GM12891 (cell line): ENCODE measurements at places on chromosomes 2 and 18.

- no peak for DNase-seq
These were observed 509.2 kb upstream of the SPHKAP start for GRCh38 chr2:228690681-228691080.

GRCh38 chr18:43275546-43275945, 1.7 kb downstream of the SYT4 start:
- no peak for DNase-seq

DNA sequence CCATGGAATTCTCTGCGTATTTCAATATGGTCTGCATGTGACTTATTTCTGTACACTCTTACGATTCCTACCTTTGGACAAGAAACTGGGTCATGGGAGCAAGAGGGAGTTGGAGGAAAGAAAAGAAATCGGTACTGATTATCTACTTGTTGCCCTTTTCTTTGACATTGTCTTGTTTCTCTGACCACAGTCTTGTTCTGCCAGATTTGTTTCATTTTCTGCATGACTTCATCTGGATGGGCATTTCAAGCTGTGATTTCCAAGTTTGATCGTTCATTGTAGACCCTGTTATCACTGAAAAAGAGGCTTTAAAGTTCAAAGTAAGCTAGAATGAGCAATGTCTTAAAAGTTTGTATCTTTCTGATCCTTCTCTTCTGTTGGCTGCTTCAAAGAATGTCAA, 2186.3 kb upstream of the CELF4 start:
- no peak for DNase-seq

DNA sequence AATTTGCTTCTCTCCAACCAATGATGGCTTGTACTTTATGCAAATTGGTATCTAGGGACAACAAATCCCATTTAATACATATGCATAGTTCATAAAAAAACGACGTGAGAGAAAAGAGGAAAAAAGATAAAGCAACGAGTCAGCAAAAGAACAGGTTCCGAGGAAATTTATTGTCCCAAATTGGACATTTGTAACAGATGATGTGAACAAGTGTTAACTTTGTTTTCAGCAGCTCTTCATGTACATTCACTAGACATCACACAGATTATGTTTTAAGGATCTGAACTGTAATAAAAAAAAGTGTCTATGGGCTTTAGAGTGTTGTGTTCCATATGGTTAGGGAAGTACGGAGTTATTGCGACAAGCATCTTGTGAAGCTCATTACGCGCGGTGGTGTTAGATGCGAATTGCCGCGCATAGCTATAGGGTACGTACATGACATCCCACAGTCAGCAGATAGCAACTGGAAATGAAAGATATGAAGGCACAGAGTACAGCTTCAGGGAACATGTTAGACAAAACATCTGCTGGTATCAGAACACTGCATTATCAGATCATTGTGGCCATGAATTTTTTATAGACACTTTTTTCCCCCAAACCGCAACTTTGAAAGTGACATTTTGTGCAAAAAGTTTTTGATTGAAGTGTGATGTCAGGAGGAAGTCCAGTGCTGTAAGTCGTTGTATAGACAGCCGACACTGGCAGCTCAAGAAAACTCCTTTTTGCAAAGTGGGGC, 1073.1 kb upstream of the FANCL start:
- no peak for DNase-seq

GRCh38 chr2:1488181-1488671, 75.0 kb downstream of the TPO start:
- no peak for DNase-seq

DNA sequence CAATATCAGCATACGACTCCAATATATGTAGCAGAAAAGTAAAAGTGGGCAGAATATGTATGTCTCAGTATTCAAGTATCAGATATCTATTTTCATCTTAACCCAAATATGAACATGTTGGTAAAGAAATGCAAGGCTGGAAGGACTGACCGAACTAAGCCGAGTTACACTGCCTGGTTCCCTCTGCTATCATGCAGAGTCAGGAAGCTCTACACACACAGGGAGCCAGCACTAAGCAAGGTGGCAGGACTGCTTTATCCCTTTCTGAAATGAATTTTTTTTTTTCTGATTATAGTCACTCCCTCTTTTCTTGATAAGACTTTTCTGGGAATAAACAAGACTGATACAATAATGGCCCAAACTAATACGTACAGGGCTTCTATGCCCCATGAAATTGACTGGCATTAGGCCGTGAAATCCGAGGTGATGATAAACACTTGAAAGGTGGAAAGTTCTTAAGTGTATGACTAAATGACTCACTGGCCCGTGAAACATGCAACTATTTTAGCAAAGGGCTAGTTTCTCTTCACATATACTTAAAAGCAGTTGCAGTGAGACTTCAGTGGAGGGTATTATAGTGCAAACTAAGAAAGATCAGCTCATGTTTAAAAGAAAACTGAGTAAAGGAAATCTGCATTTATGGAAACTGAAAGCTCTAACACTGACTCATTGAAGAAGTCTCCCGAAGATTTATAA, 14.9 kb downstream of the DPP4 start:
- DNase-seq, result no peak

DNA sequence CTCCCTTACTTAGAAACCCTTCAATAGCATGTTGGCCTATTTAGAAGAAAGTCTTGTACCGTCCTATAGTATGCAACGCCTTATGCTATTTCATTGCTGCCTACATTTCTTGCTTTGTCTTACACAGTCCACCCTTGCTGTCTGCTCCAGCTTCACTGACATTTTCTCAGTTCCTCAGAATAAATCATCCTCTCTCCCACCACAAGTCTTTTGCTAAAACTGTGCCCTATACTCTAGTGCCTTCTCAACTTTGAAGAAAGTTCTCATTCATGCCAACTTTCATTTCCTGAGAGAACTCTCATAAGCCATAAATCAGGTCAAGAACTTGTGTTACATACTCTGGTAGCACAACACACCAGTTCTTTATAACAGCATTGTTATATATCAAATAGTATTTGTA, 54.3 kb upstream of the COL3A1 start:
- DNase-seq, result no peak

- DNase-seq, result peak; percentile 41
These were observed at the start of gene FSIP2 for GRCh38 chr2:185738679-185739472. TSS of gene FSIP2 (plus strand) at chr2:185738804. CDS start at chr2:185738895, 91 bp downstream.

- no peak for DNase-seq
These were observed 109.8 kb downstream of the FSHR start for GRCh38 chr2:49044350-49045079.

DNA sequence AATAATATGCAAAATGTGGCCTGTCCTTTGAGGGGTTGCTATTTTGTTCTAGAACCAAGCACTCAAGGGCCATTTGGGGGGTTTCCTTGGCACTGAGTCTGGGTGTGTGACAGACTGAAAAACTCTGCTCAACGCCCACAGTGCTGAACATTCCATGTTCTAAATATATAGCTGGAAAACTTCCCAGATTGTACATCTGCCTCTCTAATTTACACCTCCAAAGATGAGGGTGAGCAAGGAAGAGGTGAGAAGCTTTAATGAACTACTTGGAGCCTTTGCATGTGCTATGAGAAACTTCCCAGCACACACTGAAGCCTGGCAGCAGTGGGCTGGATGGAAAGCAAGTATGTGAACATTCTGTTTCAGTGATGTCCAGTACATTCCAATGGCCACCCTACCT, 296.7 kb upstream of the KCNH7 start:
- DNase-seq, result no peak

- DNase-seq, result no peak
These were observed 262.5 kb downstream of the TGIF1 start for GRCh38 chr18:3712491-3712890.

- no peak for DNase-seq
These were observed 183.4 kb downstream of the NEDD4L start for GRCh38 chr18:58227361-58227930.

- DNase-seq, result no peak
These were observed 9.6 kb downstream of the KCNJ3 start for GRCh38 chr2:154707994-154708575.

- no peak for DNase-seq
These were observed 46.5 kb upstream of the NR4A2 start for GRCh38 chr2:156379071-156379470.

DNA sequence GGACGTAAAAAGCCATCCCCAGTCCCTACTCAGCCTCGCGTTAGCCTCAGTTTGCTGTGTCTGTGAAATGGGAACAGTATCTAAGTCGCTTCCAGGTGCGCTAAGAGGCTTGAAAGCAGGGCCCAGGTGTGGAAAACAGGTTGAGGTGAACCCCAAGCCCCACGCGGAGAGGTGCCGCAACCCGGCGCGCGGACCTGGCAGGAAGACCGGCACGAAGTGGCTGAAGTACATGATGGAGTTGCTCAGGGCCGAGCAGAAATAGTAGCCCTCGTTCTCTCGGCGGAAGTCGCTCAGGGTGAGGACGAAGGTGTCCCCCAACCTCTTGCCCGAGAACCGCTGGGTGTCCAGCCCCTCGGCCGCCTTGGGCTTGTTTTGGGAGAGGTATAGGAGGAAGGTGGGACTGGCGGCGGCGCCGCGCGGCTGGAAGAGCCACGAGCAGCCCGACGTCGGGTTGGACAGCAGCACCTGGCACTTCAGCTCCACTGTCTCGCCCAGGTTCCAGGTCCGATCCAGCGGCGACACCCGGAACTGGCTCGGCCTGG, 508 bp downstream of the CD8A start:
- DNase-seq, result peak; percentile 15

DNA sequence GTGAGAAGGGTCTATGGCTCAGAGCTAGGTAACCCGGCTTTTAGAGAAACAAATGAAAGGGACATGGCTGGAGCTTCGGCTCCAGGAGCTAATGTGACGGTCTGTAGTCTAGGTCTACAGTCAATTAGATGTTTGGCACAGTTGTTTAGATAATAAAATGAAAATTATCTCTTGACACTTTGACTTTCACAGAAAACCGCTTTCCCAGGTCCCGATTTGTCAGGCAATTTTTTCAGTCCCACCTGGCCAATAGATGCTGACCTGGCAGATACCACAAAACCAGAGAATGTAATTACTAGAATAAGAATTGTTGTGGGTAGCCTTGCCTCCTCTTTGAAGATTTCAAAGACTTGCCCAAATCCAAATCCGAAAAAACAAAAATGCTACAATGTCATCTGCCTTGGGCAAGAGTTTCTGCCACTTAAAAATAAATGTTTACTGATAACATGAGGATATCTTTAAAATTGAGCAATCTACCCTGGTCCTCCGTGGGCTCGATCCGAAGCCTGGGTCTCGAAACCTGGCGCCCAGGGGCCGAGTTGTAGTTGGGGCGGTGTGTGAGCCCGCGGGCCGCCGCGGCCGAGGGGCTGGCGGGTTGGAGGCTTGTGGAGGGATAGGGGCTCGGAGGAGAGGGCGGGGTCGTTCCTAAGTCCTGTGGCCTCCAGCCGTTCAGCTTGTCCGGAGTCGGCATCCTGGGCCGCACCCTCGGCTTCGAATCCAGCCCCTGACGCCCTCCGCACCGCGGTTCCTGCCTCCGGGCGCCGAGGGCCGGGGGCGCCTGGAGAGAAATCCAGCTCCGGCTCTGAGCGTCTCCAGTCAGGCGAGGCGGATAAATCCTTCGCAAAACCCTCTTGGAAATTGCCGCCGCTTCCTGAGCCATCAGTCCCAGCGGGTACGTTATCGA, 2.3 kb downstream of the EMX1 start:
- DNase-seq, result no peak

DNA sequence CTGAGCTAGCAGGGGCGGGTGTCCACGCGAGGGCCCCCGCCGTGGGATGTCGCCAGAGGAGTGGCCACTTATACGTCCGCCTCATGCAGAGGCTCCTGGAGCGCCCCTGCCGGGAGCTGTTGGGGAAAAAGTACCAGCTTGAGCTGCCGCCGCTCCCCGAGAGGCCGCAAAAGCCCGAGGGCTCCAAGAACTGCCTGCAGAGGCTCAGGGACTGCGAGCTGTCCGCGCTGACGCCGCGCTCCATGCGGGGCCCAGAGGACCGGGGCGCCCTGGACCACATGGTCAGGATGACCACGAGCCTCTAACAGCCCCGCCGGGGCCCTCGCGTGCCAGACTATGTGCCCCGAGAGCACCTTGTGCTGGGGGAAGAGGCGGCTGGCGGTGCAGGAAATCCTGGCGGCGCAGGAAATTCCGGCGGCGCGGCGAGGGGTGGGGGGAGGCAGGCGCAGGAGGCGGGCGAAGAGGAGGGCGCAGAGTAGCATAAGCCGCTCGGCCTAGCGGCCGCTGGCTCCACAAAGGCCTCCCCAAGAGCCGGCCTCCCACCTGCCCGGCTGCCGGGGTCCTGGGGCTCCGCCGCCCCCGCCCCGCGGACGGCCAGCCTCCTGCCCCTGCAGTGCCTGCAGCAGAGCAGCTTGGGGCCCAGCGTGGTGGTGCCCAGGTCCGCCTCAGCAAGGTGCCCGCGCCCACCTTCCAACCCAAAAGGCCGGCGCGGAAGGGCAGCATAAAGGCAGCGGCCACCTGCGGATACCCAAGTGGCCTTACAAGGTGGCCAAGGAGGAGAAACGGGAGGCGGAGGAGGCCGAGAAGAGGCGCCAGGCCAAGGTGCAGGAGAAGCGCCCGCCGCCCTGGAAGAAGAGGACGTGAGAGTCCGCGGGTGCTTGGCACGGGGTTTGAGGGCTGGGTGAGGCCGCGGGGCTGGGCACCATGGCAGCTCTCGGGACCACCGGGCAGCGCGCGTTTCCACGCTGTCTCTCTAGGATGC, 42.1 kb upstream of the TRIM43B start:
- peak; percentile 49 for DNase-seq

GRCh38 chr2:178592655-178593054, 112.4 kb downstream of the PLEKHA3 start:
- DNase-seq, result no peak

- DNase-seq, result no peak
These were observed 167.9 kb upstream of the SPATS2L start for GRCh38 chr2:200138391-200139124.

GRCh38 chr2:22901471-22902179, 483.4 kb upstream of the KLHL29 start:
- no peak for DNase-seq

DNA sequence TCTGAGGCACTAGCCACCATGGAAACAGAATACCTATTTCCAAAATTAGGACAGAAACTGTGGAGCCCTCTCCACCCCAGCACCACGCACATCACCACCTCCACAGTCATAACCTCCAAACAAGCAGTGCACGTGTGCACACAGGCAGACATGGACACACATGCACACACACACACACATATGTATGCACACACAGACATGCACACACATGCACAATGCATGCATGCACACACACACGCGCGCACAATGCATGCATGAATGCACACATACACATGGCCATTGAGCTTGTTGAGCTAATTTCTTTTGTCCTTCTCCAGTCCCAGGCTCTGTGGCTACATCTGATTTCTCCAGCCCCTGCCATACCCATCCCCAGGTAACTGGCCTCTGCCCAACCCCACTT, 161.6 kb upstream of the EPB41L3 start:
- DNase-seq, result no peak
